ENCODE measurements at places on chromosomes 11 and 22.

GRCh38 chr11:87397011-87397865 lies 359.5 kb downstream of the TMEM135 start:
- no peak for DNase-seq

- no peak for DNase-seq
Measured at GRCh38 chr22:37138849-37139561, 10.7 kb downstream of the IL2RB start.

DNA sequence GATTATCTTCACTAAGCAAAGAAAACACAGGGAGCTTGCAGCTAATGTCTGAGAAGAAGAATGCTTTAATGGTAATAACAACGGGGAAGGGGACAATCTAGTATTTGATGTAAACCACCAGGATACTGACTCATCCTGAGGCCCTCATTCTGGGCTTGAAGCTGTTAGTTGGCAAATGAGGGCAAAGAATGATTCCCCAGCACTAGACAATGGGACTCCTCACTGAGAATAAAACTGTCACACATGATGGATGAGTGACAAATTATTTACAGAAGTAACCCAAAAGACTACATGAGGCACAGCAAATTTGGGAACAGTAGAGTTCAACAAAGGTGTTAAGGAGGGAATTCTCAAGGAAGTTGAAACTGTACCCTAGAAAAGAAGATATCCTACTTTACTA lies 76.3 kb downstream of the FAM168A start:
- DNase-seq = no peak

- DNase-seq = no peak
Measured at GRCh38 chr11:9094420-9094819, 3.0 kb upstream of the SCUBE2 start.

DNA sequence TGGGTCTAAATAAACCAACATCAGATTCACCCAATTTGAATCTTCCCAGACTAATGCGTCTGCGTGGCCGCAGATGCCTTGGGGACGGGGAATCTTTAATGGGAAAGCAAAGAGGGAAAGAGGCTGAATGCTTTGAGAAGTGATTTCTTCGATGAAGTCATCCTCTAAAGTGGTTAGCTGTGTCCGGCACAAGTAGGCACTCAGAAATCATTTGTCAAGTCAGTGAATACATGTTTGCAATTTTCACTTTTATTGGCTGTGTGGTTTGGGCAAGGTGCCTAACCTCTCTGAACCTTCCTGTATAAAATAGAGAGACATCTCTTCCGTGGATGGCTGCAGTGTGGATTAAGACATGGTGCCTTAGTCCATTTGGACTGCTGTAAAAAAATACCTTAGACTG lies 19.7 kb upstream of the IFT27 start:
- no peak for DNase-seq

DNA sequence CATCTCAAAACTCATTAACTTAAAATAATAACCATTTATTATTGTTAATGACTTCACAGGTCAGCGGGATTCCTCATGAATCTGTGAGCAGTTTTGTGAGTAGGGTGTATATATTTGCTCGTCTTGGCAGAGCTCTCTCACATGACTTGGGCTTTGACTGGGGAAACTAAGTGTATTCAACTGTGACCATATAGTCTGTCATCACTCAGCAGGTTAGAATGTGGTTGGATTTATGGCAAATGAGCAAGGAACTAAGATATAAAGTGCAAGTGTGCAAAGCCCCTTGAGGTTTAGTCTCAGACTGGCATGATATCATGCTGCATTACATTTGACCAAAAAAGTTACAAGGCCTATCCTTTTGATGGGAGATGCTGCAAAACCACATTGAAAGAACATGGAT lies 254.8 kb downstream of the CNTN5 start:
- DNase-seq = no peak

DNA sequence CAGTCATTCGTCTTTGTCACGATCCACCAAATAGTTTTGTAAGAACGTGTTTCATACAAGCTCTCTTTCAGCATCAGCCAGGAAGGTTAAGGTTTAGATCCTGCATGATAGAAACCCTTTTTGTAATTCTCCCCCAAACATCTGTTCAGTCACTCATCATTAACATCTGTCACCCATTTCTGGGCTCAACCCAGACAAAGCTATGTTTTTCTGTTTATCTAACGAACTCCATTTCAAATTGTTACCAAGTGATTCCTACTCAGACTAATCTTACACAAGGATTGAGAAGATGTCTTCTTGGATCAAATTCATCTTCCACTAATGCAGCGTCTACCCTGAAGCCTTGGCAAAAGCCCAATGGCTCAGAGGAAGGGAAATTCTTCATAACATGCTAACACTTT lies 58.8 kb downstream of the FZD4 start:
- DNase-seq = no peak

DNA sequence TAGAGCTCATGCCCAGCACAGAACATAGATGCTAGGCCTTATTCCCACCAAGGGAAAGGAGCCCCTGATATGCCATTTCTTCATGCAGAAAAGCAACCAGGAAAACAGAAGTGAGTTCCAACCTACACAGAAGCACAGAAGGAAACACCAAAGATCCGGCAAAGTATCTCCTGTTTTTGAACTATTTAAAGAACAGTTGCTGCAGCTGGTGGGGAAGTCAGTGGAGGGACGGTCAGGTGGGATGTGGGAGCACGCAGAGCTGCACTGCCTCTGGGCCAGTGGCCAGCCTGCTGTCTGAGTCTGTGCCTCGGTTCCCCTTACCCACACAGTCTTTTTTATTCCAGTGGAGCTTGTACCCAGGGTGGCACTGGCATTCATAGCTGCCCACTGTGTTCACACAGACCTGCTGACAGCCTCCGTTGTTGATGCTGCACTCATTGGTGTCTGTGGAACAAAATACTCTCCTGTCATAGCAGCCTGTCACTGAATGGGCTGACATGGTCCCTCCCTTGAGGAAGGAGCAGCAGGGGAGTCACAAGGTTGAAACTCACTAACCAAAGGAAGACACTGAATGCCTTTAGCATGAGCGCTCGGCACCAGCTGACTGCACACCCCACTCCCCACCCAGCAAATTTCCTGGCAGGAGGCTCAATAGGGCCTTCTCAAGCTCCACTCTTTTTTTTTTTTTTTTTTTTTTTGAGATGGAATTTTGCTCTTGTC lies 37.9 kb downstream of the SCUBE2 start:
- DNase-seq = no peak

DNA sequence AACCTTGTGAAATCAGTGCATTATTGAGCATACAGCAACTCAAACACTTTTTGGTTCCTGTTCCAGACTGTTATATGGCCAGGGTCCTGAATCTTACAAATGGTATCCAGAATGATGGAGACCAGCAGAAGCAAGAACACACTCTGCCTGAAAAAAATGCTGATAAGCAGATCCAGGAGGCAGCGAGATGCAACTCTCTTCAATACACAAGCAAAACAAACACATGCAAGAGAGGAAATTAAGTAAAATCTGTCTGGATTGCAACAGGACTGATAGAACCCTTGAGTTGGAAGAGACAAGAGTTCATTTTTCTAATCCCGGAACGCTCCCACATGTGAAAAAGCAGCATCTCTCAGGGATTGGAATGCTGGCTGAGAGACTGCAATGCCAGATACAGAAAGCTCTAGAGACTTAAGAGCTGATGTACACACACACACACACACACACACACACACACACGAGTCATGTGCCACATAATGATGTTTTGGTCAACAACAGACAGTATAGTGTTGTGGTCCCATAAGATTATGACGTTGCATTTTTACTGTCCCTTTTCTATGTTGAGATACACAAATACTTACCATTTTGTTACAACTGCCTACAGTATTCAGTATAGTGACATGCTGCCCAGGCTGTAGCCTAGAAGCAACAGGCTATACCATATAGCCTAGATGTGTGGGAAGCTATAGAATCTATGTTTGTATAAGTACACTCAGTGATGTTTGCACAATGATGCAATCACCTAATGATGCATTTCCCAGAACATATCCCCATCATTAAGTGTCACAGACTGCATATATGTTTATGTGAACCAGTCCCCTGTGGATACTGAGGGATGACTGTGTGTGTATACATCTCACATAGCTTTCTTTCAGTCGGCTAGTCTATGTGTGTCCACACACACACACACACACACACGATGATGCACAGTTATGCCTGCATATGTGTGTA lies 406.6 kb downstream of the LARGE1 start:
- DNase-seq = no peak

Data from dorsolateral prefrontal cortex (tissue), 122 donors.